ENCODE measurements at places on chromosomes 1 and 21.

DNA sequence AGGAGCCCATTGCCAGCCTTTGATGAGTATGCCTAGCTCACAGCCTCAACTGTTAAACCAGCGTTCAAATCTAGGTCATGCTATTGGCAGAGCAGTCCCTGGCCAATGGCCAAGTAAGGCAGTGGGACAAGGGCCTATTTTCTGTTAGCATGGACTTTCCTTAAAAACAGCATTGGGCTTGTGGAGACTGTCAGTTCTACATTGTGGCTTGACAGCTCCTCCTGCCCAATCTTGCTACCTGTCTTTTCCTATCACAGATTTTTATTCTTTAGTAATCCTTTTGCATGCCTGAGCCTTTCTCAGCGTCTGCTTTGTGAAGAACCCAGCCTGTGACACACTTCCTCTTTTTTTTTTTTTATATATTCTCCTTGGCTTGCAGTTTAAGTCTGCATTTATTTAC lies 56.4 kb downstream of the DIP2A start:
- no peak for DNase-seq

- no peak for DNase-seq
These were observed 1.6 kb downstream of the HIVEP3 start for GRCh38 chr1:41917076-41917475.

GRCh38 chr1:52203935-52204625 lies 62.2 kb downstream of the ZFYVE9 start:
- no peak for DNase-seq

DNA sequence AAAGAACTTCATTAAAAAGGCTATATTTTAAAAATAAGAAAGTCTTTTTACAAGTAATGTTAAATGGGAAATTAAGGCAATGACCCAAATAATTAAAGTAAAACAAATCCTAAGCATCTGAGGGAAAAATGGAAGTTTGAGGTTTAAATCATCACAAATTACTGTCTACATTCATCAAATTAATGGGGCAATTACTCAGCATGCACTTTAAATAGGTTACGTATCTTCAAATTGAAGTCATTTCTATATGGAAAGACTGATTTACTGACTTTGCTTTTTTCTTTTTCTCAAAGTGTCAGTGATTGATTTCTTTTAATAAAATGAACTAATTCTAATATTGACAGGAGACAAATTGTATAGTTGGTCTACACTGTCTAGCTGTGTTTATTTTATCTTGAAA lies 1452.3 kb downstream of the NCAM2 start:
- DNase-seq = no peak

GRCh38 chr1:57067863-57068262 lies 102.0 kb upstream of the C8B start:
- DNase-seq = no peak

- DNase-seq = no peak
These were observed 100.9 kb upstream of the BRINP3 start for GRCh38 chr1:190578526-190578925.

DNA sequence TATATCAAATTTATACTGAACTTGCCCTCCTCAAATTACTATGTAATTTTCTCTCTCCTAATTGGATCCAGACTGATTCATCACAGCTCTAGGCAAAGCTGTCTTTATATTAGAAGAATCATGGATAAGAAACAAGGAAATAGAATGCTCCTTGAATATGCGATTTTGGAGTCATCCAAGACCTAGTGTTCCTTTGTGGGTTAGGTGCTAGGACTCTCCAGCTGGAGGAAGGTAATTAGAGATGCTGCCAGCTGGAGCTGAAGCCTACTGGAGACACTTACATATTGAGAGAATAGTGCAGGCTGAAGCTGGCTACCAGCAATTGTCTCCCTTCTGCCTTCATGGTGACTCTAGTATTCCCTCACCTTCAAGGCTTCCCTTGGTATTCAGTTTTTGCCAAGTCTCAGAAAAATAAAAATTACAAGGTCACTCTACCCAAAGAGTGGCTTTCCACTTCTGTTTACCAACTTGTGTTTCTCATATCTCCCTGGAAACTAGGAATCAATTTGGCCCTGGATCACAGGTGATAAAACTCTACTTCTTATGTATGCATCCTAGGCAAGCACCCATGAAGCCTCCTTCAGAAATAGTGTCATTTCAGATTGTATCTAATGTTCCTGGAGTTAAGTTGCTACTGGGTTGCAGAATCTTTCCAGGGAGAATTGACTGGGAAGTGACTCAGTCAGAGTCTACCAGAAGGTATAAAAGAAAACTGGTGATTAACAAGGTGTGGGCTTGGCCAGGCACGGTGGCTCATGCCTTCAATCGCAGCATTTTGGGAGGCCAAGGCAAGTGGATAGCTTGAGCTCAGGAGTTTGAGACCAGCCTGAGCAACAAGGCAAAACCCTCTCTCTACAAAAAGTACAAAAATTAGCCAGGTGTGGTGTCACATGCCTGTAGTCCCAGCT lies 24.4 kb upstream of the DOCK7 start:
- no peak for DNase-seq

DNA sequence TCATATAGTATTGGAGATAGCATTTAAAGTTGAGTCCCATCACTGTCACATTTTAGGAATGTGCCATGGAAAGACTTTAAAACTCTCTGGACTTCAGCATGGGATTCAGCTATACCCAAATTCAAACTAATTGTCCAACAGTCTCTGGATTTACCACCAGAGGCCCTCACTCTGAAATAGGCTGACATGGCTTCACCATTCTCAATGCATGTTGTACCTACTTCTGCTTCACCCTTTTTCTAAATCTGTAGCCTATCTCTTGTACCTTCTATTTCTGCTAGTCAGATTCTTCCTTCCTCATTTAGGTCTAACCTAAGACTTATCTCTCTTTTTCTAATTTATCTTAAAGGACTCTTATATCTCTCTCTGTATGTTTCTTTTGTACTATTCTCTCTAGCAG lies 512.7 kb upstream of the ZRANB2 start:
- DNase-seq = no peak

Measured in stimulated activated CD4-positive, alpha-beta T cell treated with anti-CD3 and anti-CD28 coated beads, Interleukin-1b, Interleukin-23, amount 100 ng/mL, for 1 hour (primary cell).